ENCODE measurements at places on chromosomes 1 and 21.
A peak's percentile ranks its signal among the peaks of the same experiment; 100 is the strongest.

GRCh38 chr1:96721416-96722160 is at the start of gene PTBP2:
Gene PTBP2, plus strand, starts transcription at chr1:96721784. Its CDS starts 81 bp downstream, at chr1:96721865.
- DNase-seq: peak; percentile 80

GRCh38 chr1:43056981-43057391 is 98.3 kb upstream of the SLC2A1 start:
- no peak for DNase-seq

- DNase-seq: no peak
Measured at GRCh38 chr1:242455052-242455361, 69.5 kb downstream of the PLD5 start.

DNA sequence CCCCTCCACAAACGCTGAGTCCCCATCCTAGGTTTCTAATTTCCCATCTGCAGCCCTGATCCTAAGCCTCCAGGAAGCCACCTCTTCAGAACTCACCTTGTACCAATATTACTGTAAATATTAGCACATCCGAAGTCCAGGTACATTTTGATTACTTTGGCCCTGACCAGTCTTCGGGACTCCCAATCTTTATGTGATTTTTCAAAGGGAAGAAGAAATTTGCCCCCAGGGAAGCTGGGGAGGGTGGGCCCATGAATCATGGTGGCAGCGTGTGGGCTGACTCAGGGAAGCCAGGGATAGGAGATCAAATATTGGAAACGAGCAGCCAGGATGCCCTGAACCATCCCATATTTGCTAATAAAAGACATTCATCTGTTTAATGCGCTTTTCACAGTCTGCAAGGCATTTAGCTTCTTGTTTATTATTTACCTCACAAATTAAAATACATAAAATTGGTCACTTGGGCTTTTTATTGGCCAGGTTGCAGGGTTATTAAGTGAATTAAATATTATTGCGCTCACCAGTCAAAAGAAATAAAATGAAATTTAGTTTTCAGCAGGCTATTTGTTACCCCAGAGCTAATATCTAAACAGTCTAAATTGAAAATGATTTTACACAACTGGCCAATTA is 46.6 kb downstream of the KIAA0040 start:
- no peak for DNase-seq

DNA sequence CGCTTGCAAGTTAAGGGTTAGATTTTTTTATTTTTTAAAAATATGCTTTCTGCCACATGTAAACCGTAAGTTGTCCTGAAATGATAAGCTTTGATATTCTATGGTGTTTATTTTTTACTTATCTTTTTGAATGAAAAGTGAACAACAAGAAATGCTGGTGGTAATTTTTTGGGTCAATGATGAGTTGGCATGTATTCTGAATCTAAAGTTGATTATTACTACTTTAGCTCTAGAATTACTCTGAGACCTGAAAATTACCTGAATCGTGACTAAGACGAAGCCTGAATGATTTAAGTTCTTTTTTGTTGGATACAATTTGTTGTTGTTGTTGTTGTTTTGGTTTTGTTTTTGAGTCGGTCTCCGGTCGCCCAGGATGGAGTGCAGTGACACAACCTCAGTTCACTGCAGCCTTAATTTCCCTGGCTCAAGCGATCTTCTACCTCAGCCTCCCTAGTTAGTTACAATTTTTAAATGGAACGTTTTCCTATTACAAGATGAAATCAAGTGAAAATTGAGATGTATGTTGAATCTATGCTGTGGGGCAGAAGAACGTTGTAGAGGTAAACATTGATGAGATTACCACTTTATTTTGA is 941 bp downstream of the RABGGTB start:
- DNase-seq: no peak

DNA sequence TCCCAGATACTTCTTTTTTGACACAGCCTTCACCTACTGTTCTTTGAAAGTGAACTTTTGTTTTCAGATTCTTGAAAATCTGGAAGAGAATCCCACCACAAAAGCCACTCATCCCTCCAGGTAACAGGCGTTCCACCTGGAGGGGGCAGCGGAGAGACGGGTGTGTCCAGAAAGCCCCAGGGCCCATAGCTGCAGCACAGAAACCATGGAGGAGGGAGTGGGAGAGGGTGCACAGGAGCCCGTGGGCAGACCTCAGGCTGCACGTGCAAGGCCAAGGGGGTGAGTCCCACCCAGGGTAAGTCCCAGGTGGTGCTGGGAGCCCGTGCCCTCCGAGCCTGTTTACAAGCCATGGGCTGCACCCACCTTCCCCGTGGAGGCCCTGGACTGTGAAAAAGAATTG is 86.5 kb downstream of the PSMG1 start:
- DNase-seq: no peak

DNA sequence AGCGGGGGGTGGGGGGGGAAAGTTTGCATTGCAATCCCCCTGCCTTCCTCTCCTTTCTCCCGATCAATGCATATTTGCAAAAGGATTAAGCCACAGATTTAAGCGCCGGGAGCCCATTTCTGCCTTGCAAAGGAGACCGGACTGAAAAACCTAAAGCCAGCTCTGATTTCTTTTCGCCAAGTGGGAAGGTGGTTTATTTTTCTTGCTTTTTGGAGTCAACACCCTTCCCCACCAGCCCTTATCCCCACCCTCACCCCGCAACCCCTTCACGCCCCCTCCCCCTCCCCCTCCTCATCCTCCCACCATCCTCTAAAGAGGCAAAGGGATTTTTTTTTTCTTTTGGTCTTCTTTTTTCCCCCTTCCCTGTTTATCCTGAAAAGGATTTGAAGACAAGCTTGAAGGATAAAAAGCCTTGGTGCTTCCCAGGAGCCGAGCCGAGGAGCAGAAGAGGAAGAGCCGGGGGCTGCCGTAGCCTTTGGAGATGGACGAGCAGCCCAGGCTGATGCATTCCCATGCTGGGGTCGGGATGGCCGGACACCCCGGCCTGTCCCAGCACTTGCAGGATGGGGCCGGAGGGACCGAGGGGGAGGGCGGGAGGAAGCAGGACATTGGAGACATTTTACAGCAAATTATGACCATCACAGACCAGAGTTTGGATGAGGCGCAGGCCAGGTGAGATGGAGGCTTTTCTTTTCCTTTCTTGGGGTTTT is 513 bp downstream of the PBX1 start:
- DNase-seq: no peak

DNA sequence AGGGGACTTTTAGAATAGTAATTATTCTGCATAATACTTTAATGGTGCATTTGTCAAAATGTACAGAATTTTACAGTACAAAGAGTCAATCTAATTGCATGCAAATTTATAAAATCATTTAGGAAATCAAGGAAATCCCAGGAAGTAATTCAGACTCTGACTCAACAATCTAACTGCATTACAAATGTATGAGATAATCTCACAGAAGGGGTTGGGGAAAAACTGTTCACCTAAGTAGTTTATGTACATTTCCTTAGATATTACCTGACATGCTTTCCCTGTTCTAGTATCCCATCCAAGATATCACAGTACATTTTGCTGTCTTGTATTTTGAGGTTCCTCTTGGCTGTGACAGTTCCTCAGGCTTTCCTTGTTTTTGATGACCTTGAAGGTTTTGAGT is 4.7 kb downstream of the CRB1 start:
- no peak for DNase-seq

DNA sequence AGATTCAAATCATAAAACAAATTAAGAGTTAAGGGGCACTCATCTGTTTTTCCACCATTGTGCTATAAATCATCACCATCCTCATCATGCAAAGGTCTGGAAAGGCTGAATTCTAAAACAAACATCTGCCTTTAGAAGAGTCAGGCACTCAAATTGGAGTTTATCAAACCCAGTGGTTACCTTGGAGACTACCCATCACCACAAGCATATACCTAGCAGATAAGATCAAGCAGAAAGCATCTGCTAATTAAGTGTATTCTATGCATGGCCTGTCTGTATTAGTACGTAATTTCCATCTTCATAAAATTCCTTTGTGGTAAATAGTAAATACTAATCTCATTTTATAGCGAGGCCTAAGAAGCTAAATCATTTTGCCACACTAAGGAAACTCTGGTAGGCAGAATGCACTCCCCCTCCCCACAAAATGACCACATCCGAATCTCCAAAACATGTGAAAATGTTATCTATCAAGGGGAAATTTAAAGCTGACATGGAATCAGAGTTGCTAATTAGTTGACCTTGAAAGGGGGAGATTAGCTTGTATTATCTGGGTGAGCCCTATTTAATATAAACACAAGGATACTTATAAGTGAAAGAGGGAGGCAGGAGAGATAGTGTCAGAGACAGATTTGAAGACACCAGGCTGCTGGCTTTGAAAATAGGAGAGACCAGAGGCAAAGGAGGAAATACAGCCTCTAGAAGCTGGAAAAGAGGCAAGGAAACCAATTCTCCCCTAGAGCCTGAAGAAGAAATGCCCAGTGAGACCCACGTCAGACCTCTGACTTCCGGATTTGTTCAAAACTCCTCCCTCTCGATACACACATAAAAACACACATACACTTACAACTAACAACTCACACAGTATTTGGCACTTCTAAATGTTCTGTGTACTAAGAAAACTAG is 23.2 kb downstream of the ARID4B start:
- DNase-seq: no peak

DNA sequence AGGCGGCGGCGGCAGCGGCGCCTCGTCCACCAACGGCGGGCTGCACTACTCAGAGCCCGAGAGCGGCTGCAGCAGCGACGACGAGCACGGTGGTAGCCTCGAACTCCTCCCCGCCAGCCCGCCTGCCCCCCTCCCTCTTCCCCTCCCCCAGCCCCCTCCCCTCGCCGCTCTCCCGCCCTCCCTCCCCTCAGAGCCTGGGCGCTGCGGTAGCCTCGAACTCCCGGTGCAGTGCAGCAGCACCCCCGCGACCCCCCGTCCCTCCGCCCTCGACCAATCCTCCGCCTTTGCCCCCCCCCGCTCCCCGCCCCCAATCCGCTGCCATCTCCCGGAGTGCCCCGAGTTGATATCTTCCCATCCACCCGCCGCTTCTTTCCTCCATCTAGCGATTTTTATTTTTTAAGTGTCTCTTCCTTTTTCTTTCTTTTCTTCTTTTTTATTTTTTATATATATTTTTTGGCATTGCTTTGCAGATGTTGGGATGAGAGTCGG is 516 bp downstream of the RCOR3 start:
- DNase-seq: peak; percentile 31

- DNase-seq: no peak
Measured at GRCh38 chr1:981955-982558, at the start of gene PERM1. Gene PERM1, minus strand, starts transcription at chr1:982093. Its CDS starts 1,064 bp downstream, at chr1:981029.

DNA sequence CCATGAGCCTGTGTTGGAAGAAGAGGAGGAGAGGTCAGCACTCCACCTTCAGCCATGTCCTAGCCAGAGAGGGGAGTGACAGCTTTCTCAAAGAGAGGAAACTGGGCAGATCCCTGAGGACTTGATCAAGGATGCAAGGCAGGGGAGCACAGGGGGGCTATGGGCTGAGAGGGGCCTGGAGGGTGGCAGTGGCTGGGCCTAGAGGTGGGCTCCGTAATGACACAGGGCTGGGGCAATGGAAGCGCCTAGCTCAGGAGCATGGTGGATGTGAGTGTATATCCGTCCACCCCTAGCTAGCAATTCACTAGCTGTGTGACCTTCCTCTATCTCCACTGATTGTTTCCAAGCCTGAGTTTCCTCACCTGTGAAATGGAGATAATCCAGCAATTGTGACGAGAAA is 32.6 kb downstream of the NEK2 start:
- no peak for DNase-seq

DNA sequence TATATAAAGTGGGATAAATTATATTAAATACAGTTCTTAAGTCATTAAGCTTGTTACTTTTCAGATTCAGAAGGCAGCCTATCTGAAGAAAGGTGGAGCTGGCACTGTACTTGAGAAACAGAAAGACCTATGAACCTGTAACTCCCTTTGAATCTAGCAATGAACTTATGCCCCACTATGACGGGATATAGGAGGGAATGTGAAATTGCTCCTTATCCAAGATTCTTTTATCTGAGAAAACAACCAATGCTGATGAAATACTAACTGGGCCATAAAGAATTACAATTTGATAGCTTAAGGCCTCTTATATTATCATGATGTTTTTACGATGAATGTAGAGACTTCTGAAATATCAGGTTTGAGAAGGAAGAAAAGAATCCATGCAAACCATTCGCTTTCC is 50.1 kb downstream of the ATP1B1 start:
- no peak for DNase-seq

DNA sequence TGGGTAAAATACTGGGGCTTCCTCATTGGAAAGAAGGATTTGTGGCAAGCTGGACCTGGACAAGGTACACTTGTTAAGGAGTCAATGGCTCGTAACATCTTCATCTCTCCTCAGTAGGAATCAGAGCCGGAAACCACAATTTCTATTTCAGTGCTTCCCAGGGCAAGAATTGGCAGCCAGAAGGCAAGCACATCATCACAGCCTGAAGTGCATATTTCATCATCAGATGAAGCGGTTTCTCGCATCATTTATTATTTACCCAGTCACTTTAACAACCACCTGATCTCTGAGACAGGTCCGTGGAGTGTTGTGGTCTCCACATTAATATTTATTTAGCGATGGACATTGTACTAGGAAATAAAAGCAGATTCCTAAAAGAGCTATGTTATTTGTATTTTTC is 55.0 kb downstream of the KCNJ15 start:
- no peak for DNase-seq

DNA sequence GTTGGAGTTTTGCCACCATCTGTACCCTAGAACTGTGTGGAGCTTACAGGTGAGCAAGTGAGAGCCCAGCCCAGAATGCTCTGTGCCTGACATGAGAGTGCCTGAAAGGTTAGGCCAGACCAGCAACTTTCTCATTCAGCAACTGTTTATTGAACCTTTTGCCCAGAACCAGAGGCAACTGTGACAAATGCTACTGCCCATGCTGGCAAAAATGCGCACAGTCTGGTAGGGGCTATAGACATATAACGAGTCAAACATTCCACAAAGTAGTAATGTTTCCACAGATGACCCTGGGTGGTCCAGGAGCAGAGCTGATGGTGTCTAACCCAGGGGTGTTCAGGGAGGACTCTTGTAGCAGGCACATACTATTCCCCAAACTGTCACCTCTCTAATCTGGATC is 56.0 kb upstream of the GCLM start:
- DNase-seq: no peak

DNA sequence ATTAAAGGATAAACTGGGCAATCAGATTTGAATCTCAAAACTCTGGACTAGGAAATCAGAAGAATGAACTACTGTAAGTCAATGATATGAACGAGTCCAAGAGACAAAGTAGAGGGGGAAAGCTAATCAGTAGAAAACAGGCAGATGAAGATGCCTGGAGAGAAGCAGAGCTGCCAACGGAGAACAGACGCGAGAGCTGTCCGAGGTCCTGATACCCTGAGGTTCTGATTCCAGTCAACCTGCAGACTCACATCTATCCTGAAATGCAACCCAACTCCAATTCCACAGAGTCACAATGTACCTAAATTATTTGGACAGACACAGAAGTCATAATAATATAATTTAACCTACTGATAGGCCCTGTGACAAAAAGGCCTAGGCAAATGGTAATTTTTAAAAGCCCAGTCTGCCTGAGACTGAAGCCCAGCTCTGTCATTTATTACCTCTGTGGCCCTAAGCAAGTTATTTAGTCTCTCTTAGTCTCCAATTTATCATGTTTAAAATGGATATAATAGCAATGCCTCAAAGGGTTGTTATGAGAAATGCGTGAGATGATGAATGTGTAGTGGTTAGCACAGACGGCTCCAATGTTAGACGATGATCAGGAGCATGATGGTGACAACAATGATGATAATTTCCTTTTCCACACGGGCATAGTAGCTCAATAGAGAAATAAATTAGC is 33.4 kb downstream of the RGS7 start:
- DNase-seq: no peak

All from stimulated activated CD4-positive, alpha-beta T cell treated with anti-CD3 and anti-CD28 coated beads, Interleukin-12 subunit alpha, Interleukin-12 subunit beta, amount 100 ng/mL, for 48 hours (primary cell).